ENCODE measurements at places on chromosomes 2 and 18.

- no peak for DNase-seq
Measured at GRCh38 chr2:219784178-219784577, 156.7 kb downstream of the SLC4A3 start.

DNA sequence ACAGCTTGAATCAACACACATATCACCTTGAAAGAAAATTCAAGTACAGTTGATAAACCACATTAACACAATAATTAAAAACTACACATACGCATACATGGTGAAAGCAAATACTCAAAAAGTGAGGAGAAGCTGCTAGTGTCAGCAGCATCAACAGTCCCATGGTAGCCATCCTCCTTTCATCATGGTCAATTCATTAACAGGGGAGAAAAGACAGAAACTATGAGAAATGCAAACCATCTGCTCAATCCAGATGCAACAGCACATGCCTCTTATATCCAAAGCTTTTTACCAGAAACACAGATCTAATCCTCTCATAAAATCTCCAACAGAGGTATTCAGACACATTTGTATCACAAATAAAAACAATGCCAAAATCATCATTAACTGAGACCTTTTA is 81.9 kb upstream of the CHRNA1 start:
- no peak for DNase-seq

DNA sequence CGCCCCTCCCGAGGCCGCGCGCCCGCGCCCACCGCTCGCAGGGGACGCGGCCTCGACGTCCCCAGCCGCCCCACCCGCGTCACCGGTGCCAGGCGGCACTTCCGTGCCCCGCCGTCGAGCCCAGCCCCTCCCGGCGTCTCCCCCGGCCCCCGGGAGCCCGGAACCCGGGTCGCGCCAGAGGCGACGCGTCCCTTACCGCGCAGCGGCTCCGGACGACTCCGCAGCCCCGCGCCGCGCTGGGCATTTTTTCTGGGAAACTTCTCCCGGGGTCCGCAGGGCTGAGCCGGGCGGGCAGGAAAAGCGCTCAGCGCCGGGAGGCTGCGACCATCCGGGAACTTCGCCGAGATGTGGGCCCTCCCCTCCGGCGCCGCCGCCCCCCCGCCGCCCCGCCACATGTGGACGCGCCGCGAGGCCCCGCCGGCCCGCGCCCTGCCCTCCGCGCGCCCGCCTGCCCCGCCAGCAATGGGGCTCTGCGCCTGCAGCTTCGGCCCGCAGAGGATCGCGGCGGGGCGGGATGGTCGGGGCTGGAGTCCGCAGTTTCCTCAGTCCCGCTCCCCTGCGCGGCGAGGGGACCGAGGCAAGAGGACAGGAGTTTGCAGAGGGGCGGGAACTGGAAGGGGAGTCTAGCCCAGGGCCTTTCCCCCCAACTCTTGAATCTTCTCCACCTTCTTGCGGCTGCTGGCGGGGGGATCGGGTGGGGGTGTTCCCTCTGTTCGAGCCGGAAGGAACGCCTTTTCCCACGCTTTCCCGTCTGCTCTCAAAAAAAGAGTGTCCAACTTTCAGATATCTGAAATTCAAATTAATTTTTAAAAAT is 81.5 kb downstream of the CHRNA1 start:
- DNase-seq = no peak

- DNase-seq = peak; percentile 16
Measured at GRCh38 chr2:127453392-127454171, 35.4 kb downstream of the PROC start.

- no peak for DNase-seq
Measured at GRCh38 chr18:49014605-49015267, 64.0 kb upstream of the SMAD7 start.

Data from inflammatory macrophage (primary cell).